ENCODE measurements at places on chromosomes 2 and 18.

GRCh38 chr2:85173909-85174308, 40.7 kb downstream of the TCF7L1 start:
- no peak for DNase-seq

DNA sequence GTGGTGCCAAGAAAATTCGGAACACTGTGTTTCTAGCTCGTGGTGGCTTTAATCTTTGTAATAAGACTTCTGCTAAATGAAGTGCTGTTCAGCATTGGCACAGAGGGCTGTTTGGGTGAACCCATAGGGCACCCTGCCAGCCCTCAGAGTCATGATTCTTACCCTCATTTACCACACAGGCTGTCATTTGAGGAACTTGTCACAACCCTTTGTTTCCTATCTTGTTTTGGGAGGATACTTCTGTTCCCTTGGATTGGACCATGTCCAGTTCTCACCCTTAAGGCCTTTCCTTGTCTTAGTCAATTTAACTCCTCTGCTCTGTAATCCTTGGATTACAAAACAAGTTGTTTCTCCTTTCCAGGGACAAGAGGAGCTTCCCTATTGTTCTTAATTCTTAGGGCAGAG, 225.7 kb downstream of the MTX2 start:
- no peak for DNase-seq

- no peak for DNase-seq
Observed at GRCh38 chr2:37871456-37872191, 53.5 kb upstream of the RMDN2 start.

- DNase-seq: no peak
Observed at GRCh38 chr2:206054952-206055351, 31.0 kb downstream of the INO80D start.

GRCh38 chr18:159037-159652, 788 bp downstream of the USP14 start:
- DNase-seq: peak; percentile 8

All from CD4-positive, alpha-beta T cell treated with Interleukin-10 for 1 hour (primary cell).